ENCODE measurements at places on chromosomes 5 and 9.

- no peak for DNase-seq
Measured at GRCh38 chr5:173065155-173065554, 9.0 kb downstream of the CREBRF start.

DNA sequence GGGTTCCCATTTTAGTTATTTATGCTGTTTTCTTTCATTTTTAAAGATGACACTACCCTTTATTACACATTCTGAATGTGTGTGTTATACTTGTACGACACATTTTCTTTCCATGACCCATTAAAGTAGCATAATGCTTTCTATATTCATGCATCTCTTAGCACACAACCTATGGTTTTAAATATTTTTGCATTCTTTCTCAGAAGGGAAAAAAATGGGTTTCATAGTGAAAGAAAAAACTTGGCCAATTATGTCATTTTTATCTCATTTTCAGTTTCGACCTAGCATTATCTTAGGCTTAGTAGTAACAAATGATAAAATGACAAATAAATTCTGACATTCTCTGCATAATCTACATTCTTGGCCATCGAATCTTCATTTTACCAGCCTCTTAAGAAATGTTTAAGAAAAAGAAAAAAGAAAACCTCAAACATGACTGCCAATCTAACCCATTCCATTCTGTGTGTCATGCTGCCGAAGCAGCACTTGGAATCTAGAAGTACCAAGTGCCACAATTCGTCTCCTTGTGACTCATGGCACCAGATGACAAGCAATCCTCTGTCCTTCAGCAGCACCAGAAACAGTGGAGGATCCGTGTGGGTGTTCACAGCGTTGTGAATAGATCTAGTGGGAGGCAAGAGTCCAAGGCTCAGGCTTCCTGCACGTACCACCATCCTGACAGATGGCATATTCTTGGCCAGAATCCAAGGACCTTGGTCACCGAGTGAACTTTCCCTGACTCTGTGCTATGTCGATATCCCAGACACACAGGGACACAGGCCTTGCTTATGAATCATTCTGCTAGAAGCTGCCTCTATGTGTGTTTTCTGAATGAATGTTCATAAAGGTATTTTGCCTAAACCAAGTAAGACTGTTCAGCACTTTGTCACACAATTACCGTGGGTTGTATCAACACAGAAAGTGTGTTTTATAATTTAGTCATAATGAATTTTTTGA, 502.7 kb downstream of the NR2F1-AS1 start:
- no peak for DNase-seq

DNA sequence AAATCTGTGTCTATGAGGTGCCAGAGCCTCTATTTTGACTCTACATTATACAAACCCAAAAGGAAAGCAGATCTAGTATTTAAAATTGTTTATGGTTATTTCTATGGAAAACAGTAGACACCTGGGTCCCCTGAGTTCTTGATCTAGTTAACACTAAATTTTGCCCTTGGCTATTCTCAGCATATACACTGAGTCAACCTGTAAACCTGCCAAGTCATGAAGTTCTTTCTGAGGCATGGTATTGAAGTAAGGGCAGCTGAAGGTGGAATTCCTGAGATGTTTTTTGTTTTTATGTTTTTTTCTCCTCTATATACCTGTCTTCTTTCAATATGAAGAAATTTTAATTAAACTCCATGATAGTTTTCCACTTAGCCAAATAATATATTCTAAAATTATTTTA, 120.2 kb downstream of the PDE4D start:
- DNase-seq: no peak

- no peak for DNase-seq
Measured at GRCh38 chr9:21455320-21455719, 15.1 kb downstream of the IFNA1 start.

- no peak for DNase-seq
Measured at GRCh38 chr9:109319626-109320241, 1.1 kb downstream of the EPB41L4B start.

GRCh38 chr9:84620338-84620737, 49.2 kb upstream of the NTRK2 start:
- no peak for DNase-seq

- DNase-seq: no peak
Measured at GRCh38 chr9:95515272-95516113, 1.3 kb downstream of the PTCH1 start.

- no peak for DNase-seq
Measured at GRCh38 chr9:117116084-117116483, 298.8 kb downstream of the ASTN2 start.

GRCh38 chr9:120875643-120875953, 1.4 kb downstream of the PHF19 start:
- DNase-seq: no peak

- no peak for DNase-seq
Measured at GRCh38 chr5:103617090-103617489, 54.5 kb upstream of the NUDT12 start.

- peak; percentile 72 for DNase-seq
Measured at GRCh38 chr9:135524130-135524861, 3.1 kb downstream of the LCN1 start.

GRCh38 chr5:10199692-10200091, 50.0 kb downstream of the ATPSCKMT start:
- no peak for DNase-seq

- DNase-seq: no peak
Measured at GRCh38 chr5:90338712-90339372, 70.7 kb downstream of the CETN3 start.

- no peak for DNase-seq
Measured at GRCh38 chr5:137627706-137628105, 108.2 kb downstream of the KLHL3 start.

DNA sequence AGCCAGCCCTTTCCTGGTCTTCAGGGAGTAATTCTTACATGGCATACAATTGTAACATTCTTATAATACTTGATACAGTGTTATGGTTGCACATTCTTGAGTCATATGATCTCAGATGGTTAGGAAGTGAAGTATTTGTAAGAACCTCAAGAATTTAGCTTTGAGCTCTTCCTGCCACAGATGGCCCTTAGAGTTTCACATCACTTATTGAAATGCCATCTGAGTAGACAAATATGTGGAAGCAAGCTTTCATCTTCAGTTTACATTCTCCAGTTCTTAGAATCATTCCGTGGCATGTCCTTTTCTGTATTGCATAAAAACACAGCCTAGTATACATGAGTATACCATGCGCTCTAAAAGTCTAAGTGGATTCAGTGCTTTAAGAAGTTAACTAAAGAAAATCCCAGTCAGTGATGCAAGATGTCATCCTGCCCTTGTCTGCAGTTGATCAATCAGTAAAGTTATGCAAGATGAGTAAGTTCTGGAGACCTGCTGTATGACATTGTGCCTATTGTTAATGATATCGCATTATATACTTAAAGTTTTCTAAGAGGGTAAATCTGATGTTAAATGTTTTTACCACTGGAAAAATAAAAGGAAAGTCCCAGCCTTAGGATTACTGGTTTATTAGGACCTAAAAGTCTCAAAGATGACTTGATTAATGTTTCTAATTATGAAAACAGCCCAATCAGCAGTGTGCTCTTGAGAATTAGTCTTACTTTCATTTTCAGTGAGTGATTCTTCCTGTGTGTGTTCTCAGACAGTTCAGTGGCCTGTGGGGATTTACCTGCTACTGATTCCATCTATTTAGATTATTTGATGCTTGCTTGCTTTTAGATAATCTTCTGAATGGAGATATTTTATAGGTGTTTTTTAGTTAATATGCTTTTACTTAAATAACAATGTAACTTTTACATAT, 29.4 kb downstream of the RHOBTB3 start:
- DNase-seq: no peak

GRCh38 chr9:34957492-34958410, at the start of gene PHF24:
Gene PHF24 (plus strand): TSS chr9:34958285. CDS start chr9:34971299, 13,014 bp downstream.
- no peak for DNase-seq

DNA sequence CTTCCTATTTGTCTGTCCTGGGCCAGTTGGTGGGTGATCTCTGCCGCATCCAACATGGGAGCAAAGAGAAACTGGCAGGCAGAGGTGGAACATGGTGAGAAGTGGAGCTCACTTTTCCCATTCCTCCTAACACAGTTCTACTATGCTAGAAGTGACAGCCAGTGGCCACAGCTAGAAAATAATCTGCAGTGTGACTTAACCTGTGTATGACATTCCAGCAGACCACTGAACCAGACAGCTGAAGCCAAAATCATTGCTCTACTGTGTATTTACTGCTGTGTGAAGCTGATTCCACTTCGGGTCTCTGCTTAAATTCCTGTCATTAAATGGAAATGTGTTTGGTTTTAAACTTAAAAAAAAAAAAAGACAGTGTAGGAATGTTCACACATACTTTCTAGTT, 523.0 kb downstream of the MTRR start:
- DNase-seq: no peak

DNA sequence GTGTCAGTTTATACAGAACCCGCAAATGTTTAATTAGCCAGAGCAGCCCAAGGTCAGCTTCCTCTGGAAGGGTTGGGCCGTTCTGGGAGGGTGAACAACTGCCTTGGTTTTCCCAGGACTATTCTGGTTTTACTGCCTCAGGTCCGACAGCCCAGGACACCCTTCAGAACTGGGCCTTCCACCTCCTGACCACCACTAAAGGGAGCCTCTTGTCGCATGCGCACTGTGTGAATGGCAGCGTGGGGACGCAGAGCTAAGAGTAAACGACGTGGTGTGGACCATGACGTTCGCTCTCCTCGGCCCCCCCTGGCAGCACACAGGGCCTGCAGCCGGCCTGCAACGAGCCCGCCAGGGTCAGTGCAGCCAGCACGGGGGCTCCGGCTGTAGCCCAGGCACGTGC, 214.9 kb downstream of the FANCC start:
- DNase-seq: no peak

DNA sequence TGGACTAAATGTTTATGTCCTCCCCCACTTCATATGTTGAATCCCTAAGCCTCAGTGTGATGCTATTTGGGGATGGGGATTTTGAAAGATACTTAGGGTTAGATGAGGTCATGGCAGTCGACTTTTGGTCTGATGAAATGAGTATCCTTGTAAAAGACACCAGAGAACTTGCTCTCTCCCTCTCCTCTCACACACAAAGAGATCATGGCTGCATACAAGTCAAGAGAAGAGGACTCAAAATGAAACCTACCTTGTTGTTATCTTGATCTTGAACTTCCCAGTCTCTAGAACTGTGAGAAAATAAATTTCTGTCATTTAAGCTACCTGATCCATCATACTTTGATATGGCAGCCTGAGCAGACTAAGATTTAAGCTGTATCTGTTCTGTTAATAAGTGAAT, 144.0 kb upstream of the HAPLN1 start:
- DNase-seq: no peak

- no peak for DNase-seq
Measured at GRCh38 chr5:96729156-96729555, 67.0 kb downstream of the CAST start.

DNA sequence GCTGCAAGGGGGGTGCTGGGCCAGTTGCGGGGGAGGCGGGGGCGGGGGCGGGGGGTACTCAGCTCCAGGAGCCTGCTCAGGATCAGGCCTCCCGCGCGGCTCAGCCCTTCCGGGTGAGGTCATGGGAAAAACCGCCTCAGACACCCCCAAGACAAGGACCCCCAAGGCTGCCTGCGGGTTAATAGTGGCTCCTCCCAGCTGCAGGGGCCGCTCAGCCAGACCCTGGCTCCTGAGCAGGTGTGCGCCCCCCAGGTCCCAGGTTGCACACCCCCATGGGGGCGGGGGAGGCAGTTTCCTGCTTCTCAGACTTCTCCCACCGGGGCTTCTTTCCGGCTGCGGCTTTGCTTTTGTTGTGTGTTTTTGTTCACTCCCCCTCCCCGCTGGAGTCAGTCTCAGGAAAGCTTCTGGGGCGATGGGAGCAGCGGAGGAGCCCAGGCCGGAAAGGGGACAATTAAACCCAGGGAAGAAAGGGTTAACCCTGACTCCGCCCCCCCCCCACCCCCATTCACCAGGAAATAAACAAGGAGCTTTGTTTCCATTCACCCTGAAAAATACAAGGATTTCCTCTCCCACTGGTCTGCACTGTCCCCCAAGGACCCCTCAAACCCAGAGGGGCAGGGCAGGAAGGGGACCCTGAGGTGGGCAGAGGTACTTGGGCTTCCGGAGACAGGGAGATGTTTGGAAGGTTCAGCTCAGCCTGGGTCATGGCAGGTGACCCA, 42.3 kb upstream of the NOTCH1 start:
- DNase-seq: no peak

DNA sequence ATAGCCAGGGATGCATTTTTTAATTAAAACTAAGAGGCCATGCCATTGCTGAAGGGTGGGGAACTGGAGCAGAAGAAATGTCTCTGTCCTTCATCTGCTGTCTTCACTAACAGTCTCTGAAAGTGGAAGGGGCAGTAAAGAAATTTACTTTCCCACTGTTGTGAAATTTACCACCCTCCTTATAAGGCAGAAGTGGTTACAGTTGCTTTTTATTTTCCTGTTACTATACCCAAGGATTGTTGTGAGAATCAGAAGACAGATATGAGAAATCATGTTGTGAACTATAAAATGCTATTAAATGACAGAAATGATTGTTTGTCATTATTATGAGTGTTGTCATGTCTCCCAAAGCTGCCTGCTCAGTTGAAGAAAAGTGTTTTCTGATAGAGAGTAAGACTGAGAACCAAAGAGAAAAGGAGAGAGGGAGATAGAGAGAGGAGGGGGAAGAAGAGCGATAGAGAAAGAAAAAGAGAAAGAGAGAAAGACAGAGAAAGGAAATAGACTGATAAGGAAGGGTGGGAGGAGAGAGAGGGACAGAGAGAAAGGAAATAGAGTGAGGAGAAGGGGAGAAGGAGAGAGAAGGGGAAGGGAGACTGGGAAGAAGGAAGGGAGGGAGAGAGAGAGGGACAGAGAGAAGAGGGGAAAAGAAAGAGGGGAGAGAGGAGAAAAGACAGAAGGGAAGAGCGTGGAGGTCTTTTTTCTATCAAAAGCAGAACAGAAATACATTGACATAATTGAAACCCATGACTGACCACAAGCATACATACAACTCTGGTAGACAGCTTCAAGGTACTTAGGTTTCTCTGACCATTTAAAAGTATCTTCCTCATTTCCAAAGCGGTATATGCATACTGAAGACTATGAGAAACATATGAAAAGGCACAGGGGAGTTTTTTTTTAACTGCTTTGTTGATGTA, 22.5 kb downstream of the SEC61B start:
- no peak for DNase-seq

GRCh38 chr5:55850839-55851674, at the start of gene IL31RA:
Gene IL31RA (plus strand): TSS chr5:55851357. CDS start chr5:55851571, 214 bp downstream.
- no peak for DNase-seq

GRCh38 chr9:136255896-136256890, 10.6 kb upstream of the QSOX2 start:
- no peak for DNase-seq

DNA sequence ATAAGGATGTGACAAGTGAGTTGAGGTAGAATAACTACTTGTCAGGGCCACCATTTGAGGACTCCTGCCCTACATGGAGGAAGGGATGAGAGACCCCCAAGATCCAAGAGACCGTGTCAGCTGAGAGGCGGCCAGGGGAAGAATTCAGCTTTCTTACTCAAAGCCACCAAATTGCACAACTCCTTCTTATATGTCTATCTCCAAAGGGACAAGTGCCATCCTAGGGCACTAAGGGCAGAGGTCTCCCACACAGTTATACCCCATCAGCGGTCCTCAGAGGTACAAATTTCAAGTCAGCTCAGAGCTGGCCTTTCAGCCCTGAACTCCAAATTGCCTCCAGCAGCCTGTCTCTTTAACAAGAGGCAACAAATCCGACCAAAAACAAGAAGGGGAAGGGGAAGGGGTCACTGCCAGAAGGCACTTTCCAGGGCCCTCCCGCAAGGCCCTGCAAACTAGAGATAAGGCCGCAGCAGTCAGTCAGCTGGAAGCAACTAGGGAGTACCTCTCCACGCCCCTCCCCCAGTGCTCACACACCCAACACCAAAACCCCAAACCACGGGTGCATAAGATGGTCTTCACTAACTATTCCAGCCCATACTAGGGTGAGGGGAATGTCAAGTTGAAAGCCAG, 6.1 kb upstream of the STOML2 start:
- DNase-seq: peak; percentile 76

GRCh38 chr9:19372567-19372966, 7.5 kb downstream of the RPS6 start:
- no peak for DNase-seq

Measured in suprapubic skin (tissue), 4 donors.